ENCODE measurements at places on chromosomes 2 and 18. TPM values are rescaled to one million over a fixed set of nuclear protein-coding genes. Genes with fewer than 3 reads are reported as not detected.

DNA sequence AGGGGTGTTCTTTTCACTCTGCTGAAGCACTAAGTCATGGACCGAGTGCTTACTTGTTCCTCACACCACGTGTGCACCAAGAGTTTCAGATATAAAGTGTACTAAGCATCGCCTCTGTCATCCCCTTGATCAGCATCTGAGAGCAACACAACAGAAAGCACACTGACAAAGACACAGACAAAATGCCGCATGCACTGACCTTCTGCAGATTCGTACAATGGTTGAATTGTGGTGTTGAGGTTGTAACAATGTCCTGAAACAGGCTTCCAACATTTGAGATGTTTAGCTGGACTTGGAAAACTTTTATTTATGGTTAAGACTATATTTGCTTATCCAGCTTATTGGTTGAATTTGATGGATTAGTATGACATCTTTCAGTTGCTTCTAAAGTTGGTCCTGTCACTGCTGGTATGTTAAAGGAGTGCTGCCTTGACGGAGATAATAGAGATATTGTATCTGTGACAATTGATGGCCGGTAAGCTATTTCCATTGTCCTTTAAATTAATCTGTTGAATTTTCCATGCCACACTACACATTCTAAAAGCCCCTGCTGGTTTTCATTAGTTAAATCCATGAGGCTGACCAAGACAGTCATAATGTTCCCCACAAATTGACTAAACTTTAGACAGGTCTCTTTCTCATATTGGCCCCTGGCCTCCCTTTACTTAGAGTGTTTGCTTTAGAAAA is 99.9 kb downstream of the CBLN2 start:
- no peak for DNase-seq

DNA sequence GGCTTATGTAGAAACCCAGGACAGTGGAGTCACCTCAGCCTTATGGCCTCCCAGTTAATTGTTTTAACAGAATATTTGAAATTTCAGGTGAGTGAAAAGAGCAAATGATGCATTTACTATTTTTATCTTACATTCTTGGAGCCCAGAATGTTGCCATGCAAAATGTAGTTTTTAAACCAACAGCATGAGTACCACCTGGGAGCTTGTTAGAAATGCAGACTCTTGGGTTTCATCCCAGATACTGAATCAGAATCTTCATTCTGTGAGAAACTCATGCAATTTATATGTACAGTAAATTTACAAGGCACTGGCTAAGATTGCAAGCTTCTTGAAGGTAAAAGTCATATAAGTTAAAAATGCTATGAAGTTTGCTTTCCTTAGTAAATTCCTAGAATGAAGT is 654.5 kb upstream of the CDH2 start:
- DNase-seq, result no peak

DNA sequence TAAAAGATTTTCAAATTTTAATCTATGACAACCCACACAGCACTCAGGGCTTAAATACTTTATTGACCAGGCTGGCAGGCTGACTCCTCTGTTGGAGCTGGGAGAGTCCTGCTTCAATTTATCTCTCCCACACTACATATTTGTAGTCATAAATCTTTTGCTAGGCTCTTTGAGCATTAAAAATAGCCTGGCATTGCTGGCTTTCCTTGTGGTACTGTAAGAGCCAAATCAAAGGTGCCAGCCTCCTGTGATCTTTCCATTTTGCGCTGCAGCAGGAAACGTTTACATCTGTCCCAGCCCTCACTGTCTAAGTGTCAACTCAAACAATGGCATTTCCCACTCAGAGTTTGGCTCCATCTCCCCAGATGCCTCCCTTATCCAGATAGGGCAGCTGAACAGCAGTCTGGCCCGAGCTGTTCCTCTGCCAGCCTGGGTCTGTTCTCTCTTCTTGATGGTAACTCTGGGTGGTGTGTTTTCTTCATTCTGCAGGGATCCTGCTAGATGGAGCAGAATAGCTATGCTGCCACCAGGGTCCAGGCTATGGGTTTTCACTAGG is 62.1 kb downstream of the LRRTM1 start:
- no peak for DNase-seq

The NDC80 gene
- not detected for total RNA-seq

The MC4R gene
- total RNA-seq, result not detected

The GREB1L gene
- 7.2 TPM for total RNA-seq

- DNase-seq, result no peak
Measured at GRCh38 chr2:184830531-184830930, 232.2 kb downstream of the ZNF804A start.

DNA sequence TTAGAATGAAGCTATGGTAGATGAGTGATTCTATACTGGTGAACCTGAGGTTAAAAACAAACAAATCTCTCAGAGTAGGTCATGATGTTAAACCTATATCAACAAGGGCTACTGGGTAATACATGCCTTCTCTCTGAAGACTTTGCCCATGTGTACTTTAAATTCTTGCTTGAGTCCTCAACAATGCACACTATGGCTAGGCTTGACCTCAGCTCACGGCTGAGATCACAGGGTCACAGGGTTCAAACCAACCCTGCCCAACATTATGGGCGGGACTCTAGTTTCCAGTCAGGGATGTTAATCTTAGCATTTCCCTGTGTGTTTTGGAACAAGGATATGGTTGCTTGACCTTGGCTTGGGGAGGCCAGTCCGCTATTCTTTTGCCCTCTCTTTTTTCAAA is 7.7 kb downstream of the CD28 start:
- no peak for DNase-seq

DNA sequence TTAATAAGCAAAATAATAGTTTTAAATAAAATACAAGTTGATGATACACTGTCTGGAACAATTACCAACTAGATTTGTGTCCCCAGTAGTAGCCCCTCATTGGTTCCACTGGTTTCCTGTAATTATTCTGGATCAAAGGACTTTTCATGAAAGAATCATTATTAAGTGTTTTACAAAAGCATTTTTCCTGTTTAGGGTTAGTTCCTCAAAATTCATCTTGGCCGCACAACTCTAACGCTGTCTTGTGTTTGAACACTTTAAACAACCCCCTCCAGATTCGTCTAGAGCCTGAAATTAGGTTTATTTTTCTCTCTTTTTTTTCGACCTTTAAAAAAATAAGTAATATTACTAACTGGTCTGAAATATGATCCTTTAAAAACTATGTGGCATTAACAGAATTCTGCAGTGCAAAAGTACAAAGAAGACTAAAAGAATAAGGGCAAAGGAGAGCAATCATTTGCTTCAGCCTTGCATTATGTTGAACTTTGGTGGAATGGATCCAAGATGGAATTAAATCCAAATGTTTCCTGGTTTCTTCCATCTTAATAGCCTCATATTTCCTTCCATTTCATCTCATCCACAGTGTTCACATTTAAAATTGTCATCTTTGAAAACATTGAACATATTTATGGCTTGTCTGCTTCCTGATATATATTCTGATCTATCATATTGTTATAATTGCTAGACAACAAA is 678.4 kb downstream of the IRS1 start:
- no peak for DNase-seq

DNA sequence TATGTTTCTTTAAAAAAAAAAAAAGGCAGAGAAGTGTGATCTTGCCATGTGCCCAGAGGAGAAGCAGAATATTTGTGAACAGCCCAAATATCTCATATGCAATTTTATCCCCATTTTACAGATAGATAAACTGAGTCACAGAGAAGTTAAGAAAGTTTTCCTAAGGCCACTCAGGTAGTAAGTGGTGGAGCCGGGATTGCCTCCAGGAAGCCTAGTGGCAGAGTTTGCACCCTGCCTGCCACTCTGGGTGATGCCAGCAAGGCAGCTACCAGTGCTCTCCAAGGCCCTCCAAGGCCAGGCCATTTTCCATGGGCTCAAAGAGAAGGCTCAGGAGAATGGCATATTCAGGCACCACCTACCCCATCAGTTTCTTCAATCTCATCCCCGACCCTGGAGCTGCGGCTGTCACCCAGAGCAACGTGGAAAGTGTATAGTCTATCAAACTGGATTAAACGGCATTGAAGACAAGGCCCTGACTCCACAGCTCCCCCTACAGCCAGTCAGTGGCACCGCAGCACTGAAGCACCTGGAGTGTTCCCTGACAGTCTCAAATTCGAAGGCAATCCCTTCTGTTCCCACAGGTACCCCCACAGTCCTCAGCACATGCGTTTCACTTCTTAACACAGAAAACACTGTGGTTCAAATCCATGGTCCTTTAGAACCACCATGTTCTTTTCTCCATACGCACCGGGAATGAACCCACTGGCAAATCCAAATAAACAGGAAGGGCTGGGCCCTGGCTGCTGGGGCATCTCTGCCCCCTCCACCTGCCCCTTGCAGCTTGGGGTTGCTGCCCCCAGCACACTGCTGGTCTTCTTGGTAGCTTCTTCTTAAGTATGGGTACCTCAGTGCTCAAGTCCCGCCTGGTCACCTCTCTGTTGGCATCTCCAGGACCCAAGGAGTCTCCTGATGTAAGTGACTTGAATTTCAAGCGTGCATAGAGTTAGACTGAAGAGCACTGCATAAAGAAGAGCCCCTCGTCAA is 175.3 kb downstream of the INHBB start:
- no peak for DNase-seq

- no peak for DNase-seq
Measured at GRCh38 chr2:46973673-46974072, 58.1 kb upstream of the MCFD2 start.

The NLRC4 gene
- total RNA-seq, result 0.20 TPM

GRCh38 chr2:129281791-129282530 is 697.5 kb upstream of the RAB6C start:
- DNase-seq, result no peak

DNA sequence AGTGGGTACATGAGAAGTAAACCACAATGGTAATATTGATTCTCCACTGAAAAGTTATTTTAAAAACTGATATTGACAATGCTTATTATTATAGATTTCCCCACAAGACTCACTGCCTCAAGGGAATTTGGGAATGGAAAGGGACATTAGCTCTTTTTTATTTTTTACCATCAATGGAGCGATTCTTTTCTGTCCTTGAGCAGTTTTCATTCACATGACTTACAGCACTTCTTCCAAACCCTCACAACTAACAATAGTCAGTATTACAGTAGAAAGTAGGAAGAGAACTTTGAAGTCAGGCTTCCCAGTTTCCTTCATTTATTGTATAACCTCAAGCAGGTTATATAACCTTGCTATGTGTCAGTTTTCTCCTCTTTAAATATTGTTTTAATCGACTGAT is 4.3 kb upstream of the UNC80 start:
- DNase-seq, result no peak

DNA sequence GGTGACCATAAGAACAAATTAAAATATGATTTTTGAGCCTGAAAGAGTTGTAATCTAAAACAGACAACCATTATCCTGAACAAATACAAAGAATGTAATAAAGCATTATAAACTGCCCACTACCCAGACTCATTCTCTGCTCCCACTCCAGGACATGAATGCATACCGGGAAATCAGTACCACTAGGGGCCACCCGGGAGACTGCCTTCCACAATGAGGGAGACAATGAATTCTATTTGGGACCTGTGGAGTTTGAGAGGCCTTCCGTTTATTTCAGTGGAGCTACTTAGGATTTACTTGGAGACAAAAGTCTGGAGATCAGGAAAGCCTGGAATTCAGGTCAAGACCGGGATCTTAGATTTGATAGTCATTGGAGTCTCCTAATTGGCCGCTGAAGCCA is 50.0 kb downstream of the NAB1 start:
- no peak for DNase-seq

The AQP4 gene
- 9.9 TPM for total RNA-seq

GRCh38 chr2:216287251-216287650 is 85.0 kb downstream of the MARCHF4 start:
- DNase-seq, result no peak

- DNase-seq, result no peak
Measured at GRCh38 chr2:64474121-64474571, 20.2 kb downstream of the LGALSL start.

DNA sequence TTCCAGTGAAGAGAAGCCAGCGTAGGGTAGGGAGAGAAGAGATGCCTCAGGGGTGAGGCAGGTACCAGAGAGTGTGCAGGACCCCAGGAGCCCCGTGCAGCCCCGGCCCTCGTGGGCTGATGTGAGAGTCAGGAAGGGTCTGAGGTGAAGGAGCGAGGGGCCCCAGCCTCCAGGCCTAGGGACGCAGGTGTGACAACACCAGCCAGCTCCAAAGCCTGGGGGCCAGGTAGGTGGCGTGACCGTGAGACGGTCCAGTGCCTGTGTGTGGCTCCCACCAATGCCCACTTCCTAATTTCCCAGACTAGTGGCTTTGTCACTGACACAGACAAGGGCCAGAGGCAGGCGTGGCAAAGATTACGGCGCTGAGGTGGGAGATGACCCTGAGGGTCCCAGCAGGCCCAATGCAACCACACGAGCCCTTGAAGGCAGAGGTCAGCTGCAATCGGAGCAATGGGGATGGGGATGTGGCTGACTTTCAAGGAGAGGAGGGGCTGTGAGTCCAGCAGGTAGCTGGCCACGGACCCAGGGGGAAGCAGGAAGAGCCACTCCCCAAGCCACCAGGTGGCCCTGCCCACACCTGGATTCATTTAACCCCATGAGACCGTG is 86.0 kb upstream of the SNTG2 start:
- DNase-seq, result no peak

DNA sequence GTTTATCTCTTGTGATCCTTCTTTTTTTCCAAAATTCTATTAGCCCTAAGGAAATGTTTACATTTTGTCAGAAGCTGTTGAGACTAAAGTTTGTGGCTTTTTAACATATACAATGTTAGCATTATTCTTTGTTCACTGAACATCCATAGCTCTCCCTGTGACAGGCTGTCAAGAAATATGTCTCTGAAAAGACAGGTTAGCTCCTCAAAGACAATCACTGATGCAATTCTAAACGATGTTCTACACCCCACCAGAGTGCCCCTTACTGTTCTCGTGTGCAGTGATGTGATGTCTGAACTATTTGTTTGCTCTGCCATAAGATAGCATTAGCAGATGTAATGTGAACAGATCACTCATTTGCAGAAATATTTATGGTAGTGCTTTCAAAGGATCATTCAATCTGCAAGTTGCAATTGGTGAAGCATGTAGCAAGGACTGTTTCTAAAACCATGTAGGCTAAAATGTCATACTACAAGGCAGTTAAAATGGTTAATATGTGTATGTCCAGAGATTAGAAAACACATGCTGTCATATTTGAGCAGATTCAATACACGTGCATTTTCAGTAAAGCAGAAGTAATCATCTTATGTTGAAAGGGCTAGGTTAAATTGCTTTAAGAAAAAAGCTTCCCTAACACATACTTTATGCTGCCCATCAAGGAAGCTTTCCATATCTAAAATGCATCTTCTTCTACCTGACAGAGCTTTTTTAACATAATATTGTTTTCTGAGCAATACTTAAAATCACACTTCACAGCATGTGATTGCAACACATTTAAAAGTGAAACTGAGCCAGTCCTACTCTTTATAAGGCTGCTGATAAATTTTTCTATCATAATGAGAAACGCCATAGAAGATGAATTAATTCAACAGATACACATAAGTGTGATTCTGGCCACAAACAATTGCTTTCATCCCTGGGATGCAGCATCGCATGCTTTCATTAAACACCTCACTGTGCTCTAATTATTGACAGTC is 285.7 kb upstream of the UBE2E3 start:
- no peak for DNase-seq
